Activated T-cell treated with anti-CD3 and anti-CD28 coated beads, Interleukin-2, amount 50 U/mL, for 72 hours (primary cell): ENCODE measurements at places on chromosomes 11 and 22.

- no peak for DNase-seq
Measured at GRCh38 chr22:24433828-24434470, 6.5 kb downstream of the ADORA2A start.

- no peak for DNase-seq
Measured at GRCh38 chr11:132177106-132177505, 806.7 kb downstream of the NTM start.

DNA sequence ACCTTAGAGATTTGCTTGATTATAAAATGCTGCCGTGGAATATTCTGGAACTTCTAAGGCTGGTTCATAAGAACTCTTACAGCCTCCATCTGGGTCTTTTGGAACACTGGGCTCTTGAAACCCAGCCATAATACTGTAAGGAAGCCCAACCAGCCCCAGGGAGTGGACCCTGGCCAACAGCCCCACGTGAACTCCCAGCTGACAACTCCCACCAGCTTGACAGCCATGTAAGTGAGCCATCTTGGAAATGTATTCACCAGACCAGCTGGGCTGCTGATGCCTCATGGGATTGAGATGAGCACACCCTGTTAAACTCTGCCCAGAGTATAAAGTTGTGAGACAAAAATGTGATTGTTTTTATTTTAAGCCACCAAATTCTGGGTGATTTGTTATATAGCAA lies 378.7 kb upstream of the RAG2 start:
- no peak for DNase-seq

GRCh38 chr11:119774172-119774763 lies 45.3 kb upstream of the NECTIN1 start:
- no peak for DNase-seq

DNA sequence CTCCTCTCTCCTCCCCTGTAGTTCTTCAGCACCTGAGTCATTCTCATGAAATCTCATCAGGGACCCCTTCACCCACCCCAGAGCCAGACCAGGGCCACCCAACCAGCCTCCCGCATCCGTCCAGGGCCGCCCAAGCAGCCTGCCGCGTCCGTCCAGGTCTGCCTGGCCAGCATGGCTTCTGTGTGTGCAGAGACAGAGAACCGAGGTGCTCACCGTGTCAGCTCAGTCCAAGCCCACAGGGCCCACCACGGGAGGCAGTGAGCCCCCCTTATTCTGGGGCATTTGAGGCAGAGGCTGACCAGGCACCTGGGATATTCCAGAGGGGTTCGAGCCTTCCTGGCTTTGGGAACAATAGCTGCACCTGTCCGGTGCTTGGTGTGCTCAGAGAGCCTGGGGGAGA lies 1117.3 kb downstream of the BRD1 start:
- DNase-seq: no peak

DNA sequence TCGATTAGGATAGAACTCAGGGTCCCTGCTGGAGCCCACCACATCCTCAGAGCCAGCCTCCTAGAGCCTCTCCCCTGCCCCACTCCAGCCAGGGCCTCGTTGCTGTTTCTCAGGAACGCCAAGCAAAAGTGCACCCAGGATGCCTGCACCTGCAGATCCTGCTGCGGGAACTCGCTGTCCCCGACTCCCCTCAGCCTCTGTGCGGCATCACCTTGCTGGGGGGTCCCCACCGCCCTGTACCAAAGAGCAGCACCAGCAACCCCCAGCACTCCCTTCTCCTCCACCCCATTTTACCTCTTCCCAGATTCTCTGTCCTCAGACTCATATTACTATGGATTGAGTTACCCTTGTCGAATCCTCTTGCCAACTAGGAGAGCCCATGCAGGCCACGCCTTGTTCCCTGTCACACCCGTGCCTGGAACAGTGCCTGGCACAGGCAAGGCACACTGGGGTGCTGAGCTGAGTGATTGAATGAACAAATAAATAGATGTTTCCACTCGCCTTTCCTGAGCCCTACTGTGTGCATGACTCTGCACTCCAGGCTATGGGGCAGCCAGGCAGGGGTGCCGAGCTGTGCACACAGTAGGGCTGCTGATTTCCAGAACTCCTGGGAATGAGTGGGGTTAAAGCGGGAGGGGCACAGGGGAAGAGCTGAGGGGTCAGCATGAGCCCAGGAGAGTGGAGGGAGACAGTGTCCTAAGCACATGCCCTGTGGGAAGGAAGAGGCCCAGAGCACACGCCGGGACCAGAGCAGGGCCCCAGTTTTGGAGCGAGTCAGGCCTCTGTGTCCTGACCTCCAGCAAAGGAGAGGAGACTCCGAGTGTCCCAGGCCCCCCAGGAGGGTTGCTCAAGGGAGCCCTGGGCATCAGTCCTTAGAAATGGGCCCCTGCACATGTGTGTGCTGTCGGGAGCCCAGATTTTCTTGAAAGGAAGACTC lies 44.3 kb downstream of the LINC01488 start:
- DNase-seq: no peak

- no peak for DNase-seq
Measured at GRCh38 chr22:42528591-42529307, 9.2 kb upstream of the RRP7A start.
